ENCODE measurements at places on chromosomes 6 and 20.

- DNase-seq = no peak
These were observed 75.8 kb upstream of the ZFP64 start for GRCh38 chr20:52267418-52267817.

DNA sequence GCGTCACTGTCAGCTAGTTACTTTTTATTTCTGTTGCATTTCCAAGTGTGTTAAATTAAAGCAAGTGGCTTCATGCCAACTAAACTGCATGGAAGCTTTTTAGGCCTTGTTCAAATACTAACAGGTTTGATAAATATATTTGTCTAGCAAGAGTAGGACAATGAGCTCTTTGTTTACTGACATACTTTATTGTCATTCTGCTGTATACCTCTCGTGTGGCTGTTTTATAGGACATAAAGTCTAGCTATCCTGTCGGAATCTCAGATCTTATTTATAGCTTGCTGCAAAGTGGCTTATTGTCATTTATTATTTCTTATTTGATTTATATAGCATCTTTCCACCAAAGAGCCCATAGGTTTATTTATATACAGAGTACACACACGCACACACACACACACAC, 711.1 kb downstream of the KIF16B start:
- DNase-seq = no peak

- DNase-seq = no peak
These were observed 64.3 kb downstream of the FAM83B start for GRCh38 chr6:54910921-54911320.

DNA sequence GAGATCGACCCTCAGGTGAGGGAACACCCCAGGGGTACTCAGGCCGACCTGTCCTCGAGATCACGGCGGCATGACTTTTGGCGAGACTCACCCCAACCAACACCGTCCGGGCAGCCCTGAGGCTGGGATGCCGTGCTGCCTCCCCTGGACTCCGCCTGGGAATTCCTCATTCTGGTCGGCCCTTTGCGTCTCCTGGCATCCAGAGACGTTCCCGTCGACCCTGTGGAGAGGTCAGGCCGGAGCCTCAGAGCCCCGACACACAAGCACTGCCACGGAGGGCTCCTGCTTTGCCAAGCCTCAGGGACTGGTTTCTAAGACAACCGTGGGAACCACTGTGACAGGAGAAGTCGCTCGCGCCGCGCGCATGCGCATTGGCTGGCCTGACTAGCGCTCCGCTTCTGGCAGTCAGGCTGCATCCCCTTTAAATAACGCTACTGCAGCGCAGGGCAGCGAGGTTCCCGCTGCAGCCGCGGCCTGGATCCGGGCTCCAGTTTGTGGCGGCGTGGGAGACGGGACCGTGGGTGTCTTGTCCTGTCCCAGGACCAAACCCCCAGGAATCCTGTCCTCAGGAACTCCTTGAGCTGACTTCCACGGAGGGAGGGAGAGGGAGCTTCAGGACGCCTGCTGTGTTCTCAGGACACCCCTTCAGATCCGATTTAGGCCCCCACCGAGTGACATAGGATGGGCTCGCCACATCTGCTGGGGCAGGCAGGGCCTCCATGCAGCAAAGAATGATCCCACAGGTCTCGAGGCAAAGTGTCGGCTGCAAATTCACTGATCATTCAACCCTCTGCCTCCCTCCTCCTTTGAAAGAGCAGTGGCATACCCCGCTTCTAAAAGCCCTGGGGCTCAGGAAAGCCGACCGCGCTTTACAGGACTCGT, 163.2 kb upstream of the ZNF337 start:
- DNase-seq = peak; percentile 86

GRCh38 chr20:48172357-48172702, 387.0 kb upstream of the SULF2 start:
- no peak for DNase-seq

GRCh38 chr6:159988983-159989454, 20.1 kb downstream of the IGF2R start:
- DNase-seq = peak; percentile 31

GRCh38 chr6:3304500-3305215, 45.9 kb downstream of the PSMG4 start:
- no peak for DNase-seq

- DNase-seq = no peak
These were observed 40.0 kb downstream of the SLC9A8 start for GRCh38 chr20:49852522-49853080.

GRCh38 chr6:82419132-82419581, 55.5 kb downstream of the TPBG start:
- no peak for DNase-seq

- DNase-seq = no peak
These were observed 5.1 kb upstream of the FAM50B start for GRCh38 chr6:3844097-3844463.

DNA sequence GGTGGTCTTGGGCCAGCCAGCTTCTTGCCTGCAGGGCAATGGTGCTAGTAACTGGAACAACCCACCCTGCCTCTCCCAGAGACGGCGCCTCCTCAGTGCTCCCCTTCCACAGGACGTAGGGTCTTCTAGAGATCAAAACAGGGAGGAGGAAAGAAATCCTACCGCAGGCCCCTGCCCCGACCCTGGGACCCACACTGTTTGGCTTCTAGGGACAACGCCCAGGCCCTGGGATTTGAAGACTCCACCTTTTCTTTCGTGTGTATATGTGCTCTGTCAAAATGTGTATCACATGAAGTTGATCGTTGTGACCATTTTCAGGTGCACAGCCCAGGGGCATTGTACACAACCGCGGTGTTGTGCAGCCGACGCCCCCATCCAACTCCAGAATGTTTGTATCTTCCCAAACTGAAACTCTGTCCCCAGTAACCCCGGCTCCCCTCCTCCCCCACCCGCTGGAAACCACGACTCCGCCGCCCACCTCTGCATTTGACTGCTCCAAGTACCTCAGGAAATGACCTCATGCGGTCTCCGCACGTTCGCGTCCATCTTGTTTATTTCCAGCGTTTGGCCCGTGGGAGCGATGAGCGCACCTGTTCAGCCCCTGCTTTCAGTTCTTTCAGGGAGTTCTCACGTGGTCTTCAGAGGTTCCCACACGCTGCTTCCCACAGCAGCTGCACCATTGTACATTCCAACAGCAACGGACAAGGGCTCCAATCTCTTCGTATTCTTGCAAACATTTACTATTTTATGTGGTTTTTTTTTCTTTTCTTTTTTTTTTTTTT, 3.4 kb upstream of the BHLHE23 start:
- peak; percentile 82 for DNase-seq

DNA sequence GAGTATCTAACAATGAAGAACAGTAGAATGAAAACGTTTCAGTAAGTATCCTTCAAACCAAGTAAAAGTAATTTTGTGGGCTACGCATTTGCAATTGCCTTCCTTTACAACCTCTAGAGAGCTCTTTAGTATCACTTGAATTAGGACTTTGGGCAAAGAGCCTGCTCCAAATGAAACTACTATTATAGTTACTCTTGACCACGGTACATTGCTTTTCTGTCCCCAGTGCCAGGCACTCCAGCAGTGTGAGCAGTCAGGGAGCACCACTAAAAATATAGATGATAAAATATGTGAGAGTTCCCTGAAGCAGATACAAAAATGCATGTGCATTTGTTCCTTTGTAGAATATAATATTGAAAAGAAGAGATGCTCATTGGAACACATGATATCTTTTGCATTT, 450.1 kb upstream of the MANEA start:
- no peak for DNase-seq

DNA sequence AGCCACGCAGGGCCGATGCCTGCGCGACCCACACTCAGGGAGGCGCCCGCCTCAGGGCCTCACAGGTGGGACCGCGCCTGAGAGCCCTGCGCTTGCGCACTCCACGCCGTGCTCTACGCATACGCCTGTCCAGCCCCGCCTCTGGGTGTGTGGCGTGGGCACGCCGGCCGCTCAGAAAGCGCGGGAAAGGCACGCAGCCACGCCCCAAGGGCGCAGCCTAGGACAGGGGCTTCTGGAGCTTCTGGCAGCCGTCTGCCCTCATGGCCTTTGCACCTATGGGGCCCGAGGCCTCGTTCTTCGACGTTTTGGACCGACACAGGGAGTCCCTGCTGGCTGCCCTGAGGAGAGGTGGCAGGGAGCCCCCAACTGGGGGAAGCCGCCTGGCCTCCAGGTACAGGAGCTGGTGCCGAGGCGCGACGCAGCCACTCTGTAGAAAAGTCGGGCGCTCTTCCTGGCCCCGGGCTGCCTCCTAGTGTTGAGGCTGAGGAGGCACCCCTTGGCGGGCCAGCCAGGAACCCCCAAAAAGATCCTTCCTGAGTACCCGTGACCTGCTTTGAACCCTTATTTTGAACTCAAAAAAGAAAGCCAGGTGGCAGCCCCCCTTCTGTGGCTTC, at the start of gene SPO11:
TSS of gene SPO11 (plus strand) at position 196 of the 614 bp plus-strand sequence. CDS start at position 261, 65 bp downstream.
- DNase-seq = peak; percentile 16

DNA sequence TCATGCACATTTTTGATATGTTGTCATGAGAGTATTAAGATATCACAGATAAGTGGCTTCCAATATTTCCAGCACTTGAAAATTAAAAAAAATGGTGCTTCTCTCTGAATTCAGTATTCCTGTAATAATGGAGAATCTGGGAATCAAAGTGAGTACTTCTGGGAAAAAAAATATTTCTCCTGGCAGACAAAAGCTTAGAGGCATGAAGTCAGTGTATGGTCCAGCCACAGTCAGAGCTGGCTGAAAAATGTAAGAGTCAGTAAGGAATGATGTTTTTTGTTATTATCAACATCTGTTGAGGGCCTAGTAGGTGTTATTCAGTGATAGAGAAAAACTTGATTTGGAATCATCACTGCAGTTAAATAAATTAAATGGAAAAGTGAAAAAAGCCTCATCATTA, 3.2 kb upstream of the RFPL4B start:
- no peak for DNase-seq

GRCh38 chr6:70889270-70889669, 67.6 kb downstream of the B3GAT2 start:
- DNase-seq = no peak

DNA sequence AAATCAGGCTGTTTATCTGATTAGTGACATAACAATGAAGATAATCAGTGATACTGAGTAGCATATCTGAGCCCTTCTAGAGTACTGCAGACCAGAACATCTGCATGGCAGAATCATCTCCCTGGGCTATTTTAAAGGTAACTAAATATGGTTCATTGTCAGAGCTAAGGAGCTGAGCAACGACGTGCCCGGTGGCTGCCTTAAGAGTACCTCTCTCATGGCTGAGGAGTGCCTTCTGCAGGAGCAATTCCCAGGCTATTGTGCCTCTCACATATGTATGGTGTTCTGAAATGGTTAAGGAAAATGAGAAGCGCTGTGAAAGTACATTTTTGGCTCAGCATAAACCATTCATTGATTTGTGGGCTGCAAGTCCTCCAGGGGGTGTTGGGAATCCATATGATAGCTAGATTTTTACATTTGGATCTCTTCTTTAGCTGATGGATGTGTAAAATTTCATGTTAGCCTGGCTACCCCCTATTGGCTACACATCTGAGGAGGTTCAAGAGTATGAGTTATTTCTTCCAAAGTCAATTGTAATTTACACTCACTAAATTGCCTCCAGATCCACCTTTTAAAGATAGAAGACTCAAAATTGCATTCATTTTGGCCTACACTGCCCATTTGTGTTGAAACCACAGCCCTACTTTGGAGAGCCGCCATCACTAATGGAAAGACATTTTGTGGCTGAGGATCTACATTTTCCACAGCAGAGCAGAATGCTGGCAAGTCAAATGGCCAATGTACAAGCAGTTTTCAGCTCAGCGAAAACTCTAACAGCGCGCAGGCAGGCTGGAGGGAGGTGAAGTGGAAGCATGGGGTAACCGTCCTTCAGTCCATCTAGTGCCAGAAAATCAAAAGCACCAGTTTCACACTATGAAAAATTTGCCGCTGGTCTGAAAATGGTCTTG, 198.0 kb downstream of the SIM1 start:
- DNase-seq = no peak

DNA sequence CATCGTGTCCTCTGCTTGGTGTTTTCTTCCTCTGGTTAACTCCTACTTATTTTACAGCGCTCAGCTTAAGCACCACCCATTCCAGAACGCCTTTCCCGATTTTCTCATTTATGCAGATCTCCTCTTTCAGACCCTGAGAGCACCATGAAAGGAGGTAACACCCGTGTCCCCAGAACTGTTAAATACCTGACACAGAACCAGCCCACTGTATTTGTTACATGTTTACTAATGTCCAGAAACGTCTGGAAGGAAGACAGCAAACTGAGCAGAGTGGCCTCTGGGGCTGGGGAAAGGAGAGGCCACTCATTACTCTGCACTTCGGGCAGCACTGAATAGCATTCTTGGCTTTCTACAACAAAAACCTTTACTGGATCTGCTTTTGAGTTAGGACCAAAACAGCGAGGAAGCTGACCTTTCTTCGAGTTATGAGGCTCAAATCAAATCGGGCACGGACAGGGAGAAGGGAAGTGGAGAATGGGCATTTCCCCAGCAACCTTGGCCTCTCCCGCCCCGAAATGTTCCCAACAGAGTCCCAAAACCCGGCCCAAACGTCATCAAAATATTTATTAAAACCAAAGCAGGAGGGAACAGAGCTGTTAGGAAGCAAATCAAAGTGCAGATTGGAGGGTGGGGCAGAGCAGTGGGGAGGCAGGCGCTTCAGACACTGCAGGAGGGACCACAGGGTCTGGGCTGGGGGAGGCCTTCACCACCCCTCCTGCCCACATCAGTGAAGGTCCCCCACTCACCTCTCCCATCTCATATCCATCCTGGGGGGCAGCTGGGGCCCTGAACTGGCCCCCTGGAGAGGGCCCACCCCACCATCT, 1.1 kb upstream of the NECAB3 start:
- no peak for DNase-seq

DNA sequence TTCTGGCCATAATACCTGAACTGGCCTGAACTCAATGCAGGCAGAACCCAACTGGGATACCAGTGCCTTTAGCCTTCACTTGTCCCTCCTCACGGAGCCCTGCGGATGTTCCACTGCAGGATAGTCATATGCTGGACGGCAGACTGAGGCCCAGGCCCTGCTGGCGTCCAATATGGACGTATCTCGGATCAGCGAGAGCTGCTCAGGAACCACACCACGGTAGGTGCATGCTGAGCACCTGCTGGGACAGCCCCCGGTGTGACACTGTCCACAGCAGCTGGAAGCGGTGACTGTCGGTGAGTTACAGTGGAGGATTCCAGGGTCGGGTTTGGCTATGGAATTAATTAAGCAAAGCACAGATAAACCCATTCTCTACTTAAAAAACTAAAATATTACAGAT, 48.7 kb downstream of the PSMG4 start:
- no peak for DNase-seq

- DNase-seq = no peak
These were observed 421.4 kb upstream of the ID4 start for GRCh38 chr6:19415605-19416326.

- no peak for DNase-seq
These were observed 81.4 kb downstream of the SERAC1 start for GRCh38 chr6:158086504-158087223.

DNA sequence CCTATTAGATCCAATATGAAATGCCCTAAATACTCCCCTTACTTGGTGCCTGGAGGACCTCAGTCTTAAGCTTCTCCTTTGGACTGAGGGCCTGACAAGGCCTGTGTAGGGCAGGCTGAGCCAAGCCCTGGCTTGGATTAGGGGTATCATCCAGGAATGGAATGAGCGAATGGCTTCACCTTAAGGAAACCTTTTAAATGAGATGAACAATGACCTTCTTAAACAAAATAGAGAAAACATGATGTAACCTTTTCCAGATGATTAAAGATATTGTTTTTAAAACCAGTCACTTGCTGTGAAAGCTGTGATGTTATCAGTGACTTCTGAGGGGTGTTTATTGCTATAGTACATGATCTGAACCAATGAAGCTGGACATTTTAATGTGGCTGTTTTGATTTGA, 55.5 kb downstream of the TRAF3IP2 start:
- DNase-seq = no peak
